NCI-H1436 treated with DMSO at 0.1 percent for 48 hours (cell line): ENCODE measurements at places on chromosomes 13 and 19.

DNA sequence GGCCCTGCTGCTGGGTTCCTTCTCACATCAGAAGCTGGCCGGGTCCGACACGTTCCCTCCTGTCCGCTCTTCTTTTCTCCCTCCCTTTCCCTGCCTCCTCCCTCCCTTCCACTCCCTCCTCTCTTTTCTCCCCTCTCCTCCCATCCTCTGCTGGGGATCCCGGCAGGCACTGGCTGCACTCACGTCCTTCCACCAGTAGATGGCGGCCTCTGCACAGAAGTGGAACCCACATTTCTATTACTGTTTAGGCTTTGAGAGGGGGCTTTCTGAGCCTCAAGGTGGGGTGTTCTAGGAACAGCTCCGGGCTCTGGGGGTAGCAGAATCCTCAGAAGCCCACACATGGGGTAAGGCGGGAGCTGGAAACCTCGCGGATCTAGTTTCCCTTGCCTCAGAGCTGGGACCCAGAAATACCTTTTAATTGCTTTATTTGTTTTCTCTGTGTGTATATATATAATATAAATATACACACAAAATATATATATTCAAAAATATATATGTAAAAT, 294.2 kb downstream of the ZNF536 start:
- no peak for DNase-seq

- no peak for DNase-seq
Measured at GRCh38 chr19:48450441-48450840, 4.7 kb downstream of the GRWD1 start.

- no peak for DNase-seq
Measured at GRCh38 chr13:54611390-54611789, 1582.8 kb downstream of the OLFM4 start.

DNA sequence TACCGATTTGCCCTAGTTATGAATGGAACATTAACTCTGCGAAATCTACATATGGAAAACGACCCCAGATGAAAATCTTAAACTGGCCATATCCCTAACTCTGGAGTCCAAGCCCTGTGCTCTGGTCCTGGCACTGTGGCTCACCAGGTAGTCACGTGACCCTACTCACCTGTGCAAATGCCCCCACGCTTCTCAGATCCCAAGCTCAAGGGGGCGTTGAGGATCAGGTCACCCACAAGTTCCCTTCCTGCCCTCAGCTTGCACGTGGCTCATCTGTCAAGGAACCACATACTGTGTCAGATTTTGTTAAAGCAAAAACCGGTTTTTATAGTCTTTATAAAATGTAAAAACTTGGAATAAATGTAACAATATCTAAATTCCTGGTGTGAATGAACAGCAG, 324.0 kb downstream of the SHISA2 start:
- no peak for DNase-seq

- no peak for DNase-seq
Measured at GRCh38 chr19:41637484-41637883, 10.6 kb upstream of the CEACAM4 start.

DNA sequence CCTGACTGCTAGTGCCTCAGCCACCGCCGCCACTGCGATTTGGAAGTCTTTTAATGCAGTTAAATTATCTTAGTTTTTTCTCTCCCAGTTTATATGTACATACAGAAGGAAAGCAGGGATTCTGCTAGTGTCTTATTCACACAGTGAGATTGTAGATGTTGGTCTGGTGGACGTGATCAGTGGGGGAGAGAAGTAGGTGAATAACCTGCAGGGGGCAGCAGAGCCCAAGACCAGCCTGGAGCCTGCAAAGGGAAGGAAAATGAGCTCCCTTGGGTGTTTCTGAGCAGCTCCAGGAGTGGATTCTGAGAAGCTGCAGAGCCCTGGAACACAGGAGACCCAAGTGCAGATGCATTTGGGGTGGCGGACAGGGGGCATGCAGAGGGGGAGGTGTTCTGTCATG, 26.3 kb downstream of the ZNF844 start:
- DNase-seq, result no peak
